ENCODE measurements at places on chromosomes 13 and 19. TPM values are rescaled to one million over a fixed set of nuclear protein-coding genes. Genes with fewer than 3 reads are reported as not detected.

- no peak for DNase-seq
Observed at GRCh38 chr13:72586518-72586917, 140.9 kb downstream of the MZT1 start.

GRCh38 chr13:65907666-65908525 lies 1322.2 kb downstream of the PCDH9 start:
- DNase-seq, result peak; percentile 75

- DNase-seq, result peak; percentile 81
Observed at GRCh38 chr19:33219261-33219815, 6.3 kb downstream of the SLC7A10 start.

GRCh38 chr19:17103177-17103576 lies 27.6 kb downstream of the MYO9B start:
- DNase-seq, result peak; percentile 56

FBXO17 gene
- 28.6 TPM for total RNA-seq

GRCh38 chr13:34265046-34265679 lies 447.2 kb downstream of the RFC3 start:
- DNase-seq, result no peak

- no peak for DNase-seq
Observed at GRCh38 chr13:113169277-113170272, 11.1 kb downstream of the PROZ start.

DNA sequence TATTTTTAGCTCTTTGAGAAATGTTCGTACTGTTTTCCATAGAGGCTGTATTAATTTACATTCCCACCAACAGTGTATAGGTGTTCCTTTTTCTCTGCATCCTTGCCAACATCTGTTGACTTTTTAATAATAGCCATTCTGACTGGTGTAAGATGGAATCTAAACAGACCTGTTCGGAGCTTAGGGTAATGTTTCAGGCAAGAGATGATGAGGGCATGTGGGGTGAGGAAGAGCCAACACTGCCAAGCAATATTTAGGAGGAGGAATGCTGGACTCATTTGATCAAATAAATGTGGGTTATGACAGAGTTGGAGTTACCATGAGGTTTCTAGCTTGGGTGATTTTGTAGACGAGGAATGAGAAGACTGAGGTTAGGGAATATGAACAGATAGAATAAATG lies 382.9 kb downstream of the KLF12 start:
- no peak for DNase-seq

- no peak for DNase-seq
Observed at GRCh38 chr19:55600662-55601028, 557 bp downstream of the ZNF524 start.

- DNase-seq, result peak; percentile 33
Observed at GRCh38 chr13:114161028-114161556, 18.0 kb upstream of the CFAP97D2 start.

- DNase-seq, result no peak
Observed at GRCh38 chr19:38375748-38376147, 1.4 kb downstream of the PSMD8 start.

SHC2 gene
- 0.03 TPM for total RNA-seq

CEACAM3 gene
- total RNA-seq, result not detected

- DNase-seq, result no peak
Observed at GRCh38 chr19:1865172-1866010, 2.0 kb upstream of the KLF16 start.

- no peak for DNase-seq
Observed at GRCh38 chr13:43335764-43336163, 312.4 kb downstream of the DNAJC15 start.

DNA sequence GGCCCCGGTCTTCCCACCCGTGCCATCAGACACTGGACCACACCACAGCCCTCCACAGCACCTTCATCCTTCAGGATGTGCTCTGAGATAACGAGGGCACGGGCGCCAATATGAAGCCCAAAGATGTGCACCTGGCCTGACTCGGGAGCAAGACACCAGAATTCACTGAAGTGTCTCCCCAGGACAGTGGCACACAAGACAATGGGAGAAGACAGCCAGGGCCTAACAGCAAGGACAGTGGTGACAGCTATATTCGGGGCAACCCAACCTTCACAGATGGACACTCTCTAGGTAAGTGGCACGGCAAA lies 7.2 kb downstream of the DDX39A start:
- DNase-seq, result no peak

GRCh38 chr13:32261567-32261966 lies 53.6 kb downstream of the ZAR1L start:
- peak; percentile 91 for DNase-seq

METTL21C gene
- not detected for total RNA-seq

SKA3 gene
- 34.5 TPM for total RNA-seq

DNA sequence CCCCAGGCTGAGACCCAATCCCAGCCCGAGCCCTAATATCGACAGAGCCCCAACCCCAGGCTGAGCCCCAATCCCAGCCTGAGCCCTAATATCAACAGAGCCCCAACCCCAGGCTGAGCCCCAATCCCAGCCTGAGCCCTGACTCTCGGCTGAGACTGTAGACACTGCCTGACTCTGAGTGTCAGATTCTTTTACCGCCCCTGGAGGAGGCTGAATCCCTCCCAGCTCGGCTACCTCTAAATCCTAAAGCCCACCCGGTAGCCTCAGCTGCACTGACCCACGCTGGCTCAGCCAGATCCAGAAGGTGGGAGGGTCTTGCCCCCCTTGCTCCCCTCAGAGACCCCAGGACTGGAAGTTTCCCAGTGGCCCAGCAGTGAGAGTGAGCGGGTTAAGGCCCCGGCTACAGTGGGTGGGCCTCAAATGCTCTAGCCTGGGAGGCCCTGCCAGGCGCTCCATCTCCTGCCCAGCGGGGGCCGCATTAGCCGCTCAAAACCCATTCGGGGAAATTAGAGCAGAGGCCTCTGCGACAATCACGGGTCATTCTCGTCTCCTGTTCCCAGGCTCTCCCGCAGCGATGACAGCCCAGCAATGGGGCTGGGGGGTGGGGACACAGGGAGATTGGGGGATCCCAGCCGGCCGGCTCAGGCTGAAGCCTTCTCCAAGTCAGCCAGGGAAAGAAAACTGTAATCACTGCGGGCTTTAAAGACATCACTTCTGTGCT lies 43.8 kb downstream of the ZNRF4 start:
- no peak for DNase-seq

DNA sequence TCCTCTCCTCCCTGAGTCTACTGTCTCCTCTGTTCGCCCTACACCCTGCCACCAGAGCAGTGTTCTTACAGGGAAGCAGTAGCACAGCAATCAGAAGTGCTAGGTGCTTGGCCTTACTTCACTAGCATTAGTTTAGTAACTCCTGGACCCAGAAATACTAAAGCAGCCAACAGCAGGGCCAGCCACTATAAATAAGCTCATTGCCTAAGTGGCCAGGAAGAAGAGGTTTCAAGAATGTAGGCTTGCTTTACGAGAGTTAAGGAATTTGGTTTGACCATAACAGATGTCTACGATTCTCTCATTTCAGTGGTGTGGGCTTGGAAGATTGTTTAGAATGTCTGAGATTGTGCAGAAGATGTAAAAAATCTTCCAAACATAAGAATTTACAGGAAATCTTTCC lies 103.3 kb downstream of the ZAR1L start:
- peak; percentile 25 for DNase-seq

GRCh38 chr19:6381030-6381750 lies 5.5 kb upstream of the PSPN start:
- no peak for DNase-seq

AMER2 gene
- total RNA-seq, result not detected

- DNase-seq, result peak; percentile 64
Observed at GRCh38 chr19:1929021-1929742, 11.8 kb upstream of the CSNK1G2 start.

DNA sequence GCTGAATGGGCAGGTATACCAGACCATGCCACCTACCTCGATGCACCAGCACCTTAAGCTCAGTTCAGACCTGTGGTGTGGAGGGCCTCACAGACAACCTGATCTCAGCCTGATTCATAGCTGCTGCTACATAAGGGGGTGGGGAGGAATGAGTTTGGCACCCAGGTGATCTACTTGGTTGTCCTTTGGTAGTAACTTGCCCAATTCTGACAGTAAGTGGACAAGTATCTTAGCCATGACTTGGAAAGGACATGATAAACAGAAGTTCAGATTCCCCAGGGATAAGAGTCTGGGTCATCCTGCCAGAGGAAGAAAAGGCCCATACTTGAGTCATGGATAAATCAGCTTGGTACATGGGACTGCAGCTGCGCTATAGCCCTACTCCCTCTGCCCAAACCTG lies 28.4 kb upstream of the SOHLH2 start:
- DNase-seq, result no peak

DNA sequence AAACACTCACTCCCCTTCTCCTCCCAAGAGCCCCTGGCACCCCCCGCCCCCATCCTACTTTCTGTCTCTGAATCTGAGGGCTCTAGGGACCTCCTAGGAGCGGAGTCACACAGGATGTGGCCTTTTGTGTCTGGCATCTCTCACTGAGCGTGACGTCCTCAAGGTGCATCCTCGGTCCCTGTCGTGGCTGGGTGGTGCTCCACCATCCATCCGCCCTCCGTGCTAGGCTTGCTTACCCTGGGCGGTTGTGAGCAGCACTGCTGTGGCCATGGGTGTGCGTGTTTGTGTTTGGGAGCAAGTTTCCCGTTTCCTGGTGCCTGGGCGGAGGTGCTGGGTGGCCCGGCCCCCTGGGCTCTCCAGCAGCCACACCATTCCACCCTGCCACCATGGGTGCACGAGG lies 12.2 kb downstream of the PLEKHJ1 start:
- no peak for DNase-seq

DNA sequence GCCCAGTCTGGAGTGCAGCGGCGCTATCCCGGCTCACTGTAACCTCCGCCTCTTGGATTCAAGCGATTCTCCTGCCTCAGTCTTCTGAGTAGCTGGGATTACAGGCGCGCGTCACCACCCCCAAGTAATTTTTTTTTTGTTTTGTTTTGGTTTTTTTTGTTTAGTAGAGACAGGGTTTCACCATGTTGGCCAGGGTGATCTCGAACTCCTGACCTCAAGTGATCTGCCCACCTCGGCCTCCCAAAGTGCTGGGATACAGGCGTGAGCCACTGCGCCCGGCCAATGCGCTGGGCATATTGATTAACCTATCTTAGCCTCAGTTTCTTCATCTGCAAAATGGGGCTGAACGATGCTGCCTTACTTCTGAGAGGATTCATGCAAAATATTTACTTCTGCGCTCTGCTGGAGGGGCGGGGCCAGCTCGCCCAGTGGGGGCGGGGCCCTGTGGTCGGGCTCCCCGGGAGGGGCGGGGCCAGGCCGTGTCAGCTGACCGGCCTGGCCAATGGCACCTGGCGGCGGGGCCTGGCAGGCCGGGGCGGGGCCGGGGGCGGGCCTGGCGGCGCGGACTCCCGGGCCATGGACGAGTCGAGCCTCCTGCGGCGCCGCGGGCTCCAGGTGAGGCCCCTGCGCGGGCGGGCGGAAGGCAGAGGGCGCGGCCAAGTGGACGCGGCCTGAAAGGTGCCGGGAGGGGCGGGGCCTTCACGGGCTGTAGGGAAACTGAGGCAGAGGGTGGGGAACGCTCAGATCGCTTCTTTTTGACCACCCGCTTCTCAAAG lies at the start of gene MAST3:
MAST3 (plus strand) TSS at position 562 of the 776 bp plus-strand sequence; CDS start at position 577, 15 bp downstream.
- no peak for DNase-seq

RASIP1 gene
- not detected for total RNA-seq

- no peak for DNase-seq
Observed at GRCh38 chr13:30097701-30098100, 209.7 kb downstream of the KATNAL1 start.

COX6B1 gene
- total RNA-seq, result 688 TPM

DNA sequence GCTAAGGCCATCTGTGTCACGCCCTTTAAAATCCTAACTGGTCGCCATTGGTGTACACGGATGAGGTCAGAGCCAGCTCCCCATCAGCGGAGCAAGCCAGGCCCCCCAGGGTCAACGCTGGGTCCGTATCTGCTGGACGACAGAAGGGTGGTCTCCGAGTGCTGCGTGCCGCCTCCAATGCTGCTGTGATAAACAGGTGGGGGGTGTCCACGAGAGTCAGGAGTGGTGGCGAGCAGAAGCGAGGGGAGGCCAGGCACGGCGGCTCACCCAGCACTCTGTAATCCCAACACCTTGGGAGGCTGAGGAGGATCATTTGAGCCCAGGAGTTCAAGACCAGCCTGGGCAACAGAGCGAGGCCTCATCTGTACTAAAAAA lies 30.8 kb upstream of the CACTIN start:
- no peak for DNase-seq

- DNase-seq, result no peak
Observed at GRCh38 chr13:30738526-30739236, 3.3 kb downstream of the ALOX5AP start.

- no peak for DNase-seq
Observed at GRCh38 chr13:45328661-45329111, 12.3 kb downstream of the TPT1 start.

KLF12 gene
- 7.7 TPM for total RNA-seq

- no peak for DNase-seq
Observed at GRCh38 chr13:53885997-53886396, 857.4 kb downstream of the OLFM4 start.

- no peak for DNase-seq
Observed at GRCh38 chr13:28442839-28443238, 52.1 kb downstream of the FLT1 start.

- DNase-seq, result no peak
Observed at GRCh38 chr13:77300176-77301037, 26.5 kb downstream of the MYCBP2 start.
